ENCODE measurements at places on chromosomes 2 and 18.

DNA sequence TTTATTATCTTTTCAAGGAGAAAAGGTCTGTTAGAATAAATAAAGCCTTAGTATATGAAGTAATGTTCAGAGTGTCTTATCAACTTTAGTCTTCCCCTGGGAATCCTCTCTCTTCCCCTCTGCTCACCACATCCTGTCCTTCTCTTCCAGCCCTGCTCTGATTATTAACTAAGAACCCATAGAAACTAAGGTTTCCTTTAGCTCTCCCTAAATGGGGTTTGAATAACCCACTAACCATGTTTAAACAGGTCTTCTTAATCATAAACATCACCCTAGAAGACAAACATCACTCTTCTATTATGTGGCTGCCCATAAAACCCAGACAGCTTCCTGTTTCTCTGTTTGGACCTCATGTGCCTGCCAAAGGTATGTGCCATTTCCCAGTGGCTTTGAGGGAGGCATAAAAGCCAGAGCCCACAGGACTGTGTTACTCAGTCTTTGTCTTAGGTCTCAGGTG lies 50.1 kb downstream of the SLC14A1 start:
- DNase-seq: no peak

DNA sequence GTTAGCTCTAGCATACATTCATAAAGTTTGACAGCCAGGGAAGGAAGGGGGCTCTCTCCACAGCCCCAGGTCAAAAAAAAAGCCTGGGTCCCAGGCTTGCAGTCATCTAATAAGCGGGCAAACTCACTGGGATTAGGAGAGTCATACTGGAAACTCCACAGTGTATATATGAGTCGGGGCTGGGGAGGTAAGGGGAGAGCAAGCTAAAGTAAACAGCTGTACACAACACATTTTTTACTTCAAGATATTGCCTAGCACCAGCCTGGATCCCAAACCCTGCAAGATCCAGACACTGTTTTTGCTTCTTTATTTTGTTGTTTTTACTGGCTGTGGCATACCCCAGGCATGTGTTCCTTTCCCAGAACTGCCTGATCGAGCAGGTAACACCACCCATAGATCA lies 291.3 kb upstream of the TANK start:
- no peak for DNase-seq

- DNase-seq: no peak
Observed at GRCh38 chr2:233119806-233120205, 59.7 kb downstream of the INPP5D start.

DNA sequence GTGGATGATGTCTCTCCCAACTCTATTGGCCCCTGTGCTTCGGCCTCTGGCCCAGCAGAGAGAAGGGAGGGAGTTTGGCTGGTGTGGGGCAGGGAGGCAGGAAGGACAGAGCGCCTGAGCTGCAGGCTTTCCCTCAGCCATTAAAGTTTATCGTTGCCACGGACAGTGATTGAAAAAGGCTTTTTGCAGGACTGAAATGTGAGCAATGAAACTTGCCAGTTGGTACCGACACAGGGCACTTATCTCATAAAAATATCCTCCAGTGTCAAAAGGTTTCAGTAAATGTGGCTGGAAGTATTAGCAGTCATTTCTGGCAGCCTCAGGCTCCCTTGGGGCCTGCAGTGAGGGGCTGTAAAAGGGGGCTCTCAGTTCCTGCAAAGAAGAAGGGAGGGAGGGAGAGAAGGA lies 169.2 kb downstream of the GLI2 start:
- DNase-seq: no peak

DNA sequence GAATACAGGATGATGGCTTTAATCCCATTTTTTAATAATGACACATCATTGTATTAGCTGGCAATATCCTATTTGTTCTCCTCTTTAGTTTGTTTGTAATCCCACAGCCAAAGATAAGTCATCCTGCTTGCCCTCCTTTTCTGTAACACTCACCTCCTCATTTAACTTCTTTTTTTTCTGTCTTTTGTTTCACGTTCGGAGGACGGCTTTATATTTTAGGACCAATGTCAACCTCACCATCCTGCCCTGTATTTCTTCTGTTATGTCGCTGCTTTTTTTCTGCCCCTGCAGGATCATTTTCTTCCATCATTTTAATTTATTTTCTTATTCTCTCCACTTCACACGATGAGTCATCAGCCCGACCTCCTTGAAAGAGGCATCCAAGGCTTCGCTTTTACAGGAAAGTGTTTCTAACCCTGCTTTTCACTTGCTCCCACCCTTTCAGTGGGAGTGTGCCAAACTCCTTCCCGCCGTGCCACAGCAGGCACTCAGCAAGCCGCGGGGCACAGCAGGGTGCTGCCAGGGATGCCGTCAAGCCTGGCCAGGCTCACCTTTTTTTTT lies 11.4 kb downstream of the RAB31 start:
- no peak for DNase-seq

GRCh38 chr2:184192649-184193048 lies 405.7 kb upstream of the ZNF804A start:
- DNase-seq: no peak

DNA sequence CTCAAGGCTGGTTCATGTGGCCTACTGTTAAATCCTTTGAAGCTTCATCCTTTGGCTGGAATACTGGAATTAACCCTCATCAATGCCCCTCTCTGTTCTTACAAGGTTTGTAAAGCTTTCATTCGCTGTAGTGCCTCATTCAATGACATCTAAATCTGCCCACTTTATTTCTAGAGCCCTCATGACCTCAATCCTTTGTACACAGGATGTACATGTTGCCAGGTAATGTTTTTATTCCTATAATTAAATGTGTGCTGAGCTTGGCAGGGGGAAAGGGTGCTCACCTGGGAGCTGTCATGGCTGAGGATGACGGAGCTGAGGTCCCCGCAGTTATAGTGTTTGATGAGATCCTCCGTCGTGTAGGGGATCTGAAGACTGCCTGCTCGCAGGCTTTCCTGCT lies 39.3 kb downstream of the TRABD2A start:
- no peak for DNase-seq

DNA sequence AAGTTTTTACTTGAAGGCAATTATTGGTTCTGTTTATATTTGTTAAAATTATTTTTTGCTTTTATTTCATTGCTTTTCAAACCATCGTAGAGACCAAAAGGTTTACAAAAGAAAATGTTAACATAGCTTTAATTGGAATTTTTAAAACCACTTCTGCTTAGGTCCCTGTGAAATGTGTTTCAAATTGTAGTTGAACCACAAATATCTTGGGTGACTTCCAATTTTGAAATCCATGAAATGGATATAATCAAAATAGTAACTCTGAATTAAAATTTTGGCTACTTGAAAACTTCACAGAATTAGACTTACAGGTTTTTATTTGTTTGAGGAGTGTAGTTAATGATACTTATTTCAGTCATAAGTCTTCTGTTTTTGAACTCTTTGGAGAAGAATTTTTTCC lies 3.1 kb upstream of the SPAG16 start:
- no peak for DNase-seq

DNA sequence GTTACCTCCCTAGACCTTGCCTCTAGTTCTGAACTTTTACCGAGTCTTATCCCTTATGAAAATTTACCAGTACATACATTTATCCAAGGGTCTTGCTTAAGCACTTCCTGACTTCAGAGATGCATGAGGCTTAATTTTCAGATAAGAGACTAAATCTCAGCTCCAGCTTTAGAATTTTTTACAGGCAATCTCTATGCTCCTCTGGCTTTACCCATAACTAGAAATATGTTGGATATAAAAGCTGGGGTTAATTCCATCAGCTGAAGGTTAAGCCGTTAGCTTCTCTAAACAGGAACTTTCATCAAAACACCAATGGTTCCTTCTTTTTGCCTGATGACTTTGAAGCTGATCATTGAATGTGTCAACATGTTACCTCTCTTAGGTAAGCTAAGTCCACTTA lies 205.1 kb downstream of the GCA start:
- DNase-seq: no peak

- DNase-seq: no peak
Observed at GRCh38 chr2:60676706-60677330, 79.2 kb upstream of the PAPOLG start.

DNA sequence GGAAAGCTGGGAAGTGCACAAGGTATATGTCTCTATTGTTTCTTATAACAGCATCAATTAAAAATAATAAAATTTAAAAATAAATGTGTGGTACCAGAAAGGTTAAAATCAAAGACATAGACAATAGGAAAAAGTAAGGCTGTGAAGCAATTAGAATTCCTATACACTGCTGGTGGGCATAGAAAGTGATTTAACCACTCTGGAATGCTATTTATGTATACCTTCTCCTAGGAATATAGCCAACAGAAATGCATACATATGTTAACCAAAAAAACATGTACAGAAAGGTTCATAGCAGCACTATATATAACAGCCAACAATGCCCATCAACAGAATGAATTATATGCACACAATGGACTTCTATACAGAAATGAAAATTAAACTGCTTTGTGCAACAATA lies 43.0 kb downstream of the WDSUB1 start:
- DNase-seq: no peak

GRCh38 chr2:98137196-98137595 lies 50.2 kb downstream of the VWA3B start:
- DNase-seq: no peak

GRCh38 chr2:156540706-156541105 lies 104.5 kb downstream of the GPD2 start:
- DNase-seq: no peak

GRCh38 chr2:76946631-76947145 lies 575.5 kb downstream of the LRRTM4 start:
- DNase-seq: no peak
